ENCODE measurements at places on chromosomes 7 and 10.

GRCh38 chr10:129966889-129967578 lies 3.0 kb upstream of the EBF3 start:
- no peak for DNase-seq

- DNase-seq, result peak; percentile 0
Observed at GRCh38 chr10:46534828-46535524, 21.5 kb downstream of the GPRIN2 start.

- DNase-seq, result no peak
Observed at GRCh38 chr10:43314626-43315495, 48.0 kb upstream of the RASGEF1A start.

DNA sequence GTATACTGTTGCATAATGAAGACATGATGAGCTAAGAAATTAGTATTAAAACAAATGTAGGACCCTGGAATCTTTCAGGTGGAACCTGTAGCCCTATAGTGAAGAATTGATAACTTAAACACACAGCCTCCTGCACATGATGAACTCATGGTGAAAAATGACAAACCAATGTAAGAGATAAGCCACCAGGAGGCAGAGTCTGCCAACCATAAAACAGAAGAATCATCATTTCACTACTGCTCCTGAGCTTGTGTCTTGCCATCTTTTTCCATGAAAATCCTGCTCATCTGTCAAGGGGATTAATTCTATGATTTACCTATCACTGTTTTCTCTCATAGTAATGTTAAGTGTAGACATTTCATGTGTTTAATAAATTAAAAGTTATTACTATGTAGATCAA lies 363.9 kb downstream of the MALRD1 start:
- no peak for DNase-seq

GRCh38 chr10:44361109-44361508 lies 23.8 kb downstream of the CXCL12 start:
- no peak for DNase-seq

DNA sequence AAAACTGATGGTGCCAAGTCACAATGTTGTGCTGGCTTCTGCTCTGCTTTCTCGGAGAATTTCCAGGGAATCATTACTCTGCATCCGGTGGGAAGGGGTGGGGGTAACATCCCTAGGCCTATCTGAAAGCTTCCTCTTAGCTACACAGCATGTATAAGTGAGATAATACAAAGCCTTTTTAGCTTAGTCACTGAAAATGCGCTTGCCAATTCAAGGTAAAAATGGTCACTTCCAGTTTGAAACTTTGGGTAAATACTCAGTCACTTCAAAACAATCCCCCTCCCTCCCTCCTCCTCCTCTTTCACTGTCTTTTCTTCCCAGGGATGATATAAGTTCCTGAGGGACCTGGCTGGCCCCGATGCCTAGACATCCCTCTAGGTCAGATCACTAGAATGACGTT lies 57.3 kb upstream of the APBB1IP start:
- no peak for DNase-seq
